ENCODE measurements at places on chromosomes 4 and X.
A peak's percentile ranks its signal among the peaks of the same experiment; 100 is the strongest.

DNA sequence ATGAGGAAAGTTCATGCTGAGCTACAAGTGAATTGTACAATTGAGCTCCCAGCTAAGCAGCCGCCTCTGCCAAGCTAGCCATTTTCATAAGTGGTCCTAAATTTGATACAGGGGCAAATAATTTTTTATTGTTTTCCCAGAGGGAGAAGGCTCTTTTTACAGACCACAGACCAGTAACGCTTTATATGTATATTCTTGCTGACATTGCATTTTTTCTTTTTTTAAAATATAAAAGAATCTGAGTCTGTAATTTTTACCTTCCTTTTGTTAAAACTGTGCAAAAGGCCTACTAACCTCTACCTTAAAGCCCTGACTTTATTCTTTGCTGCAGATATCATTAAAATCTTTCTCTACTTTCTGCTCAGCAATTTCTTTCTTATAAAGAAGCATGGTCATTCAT, 501.2 kb upstream of the INTU start:
- no peak for DNase-seq

GRCh38 chr4:143653031-143653430, 47.4 kb downstream of the FREM3 start:
- no peak for DNase-seq

DNA sequence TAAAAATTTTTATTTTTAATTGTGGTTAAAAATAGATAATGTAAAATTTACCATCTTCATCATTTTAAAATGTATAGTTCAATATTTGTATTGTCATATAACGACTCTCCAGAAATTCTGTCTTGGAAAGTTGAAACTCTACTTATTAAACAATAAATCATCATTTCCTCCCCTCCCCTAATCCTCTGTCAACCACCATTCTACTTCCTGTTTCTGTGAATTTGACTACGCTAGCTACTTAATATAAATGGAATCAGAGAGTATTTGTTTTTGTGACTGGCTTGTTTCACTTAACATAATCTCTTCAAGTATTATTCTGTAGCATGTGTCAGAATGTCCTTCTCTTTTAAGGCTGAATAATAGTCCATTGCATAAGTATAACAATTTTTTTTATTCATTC, 729.0 kb upstream of the AADAT start:
- no peak for DNase-seq

GRCh38 chr4:61049018-61049417, 151.1 kb upstream of the ADGRL3 start:
- DNase-seq = no peak

DNA sequence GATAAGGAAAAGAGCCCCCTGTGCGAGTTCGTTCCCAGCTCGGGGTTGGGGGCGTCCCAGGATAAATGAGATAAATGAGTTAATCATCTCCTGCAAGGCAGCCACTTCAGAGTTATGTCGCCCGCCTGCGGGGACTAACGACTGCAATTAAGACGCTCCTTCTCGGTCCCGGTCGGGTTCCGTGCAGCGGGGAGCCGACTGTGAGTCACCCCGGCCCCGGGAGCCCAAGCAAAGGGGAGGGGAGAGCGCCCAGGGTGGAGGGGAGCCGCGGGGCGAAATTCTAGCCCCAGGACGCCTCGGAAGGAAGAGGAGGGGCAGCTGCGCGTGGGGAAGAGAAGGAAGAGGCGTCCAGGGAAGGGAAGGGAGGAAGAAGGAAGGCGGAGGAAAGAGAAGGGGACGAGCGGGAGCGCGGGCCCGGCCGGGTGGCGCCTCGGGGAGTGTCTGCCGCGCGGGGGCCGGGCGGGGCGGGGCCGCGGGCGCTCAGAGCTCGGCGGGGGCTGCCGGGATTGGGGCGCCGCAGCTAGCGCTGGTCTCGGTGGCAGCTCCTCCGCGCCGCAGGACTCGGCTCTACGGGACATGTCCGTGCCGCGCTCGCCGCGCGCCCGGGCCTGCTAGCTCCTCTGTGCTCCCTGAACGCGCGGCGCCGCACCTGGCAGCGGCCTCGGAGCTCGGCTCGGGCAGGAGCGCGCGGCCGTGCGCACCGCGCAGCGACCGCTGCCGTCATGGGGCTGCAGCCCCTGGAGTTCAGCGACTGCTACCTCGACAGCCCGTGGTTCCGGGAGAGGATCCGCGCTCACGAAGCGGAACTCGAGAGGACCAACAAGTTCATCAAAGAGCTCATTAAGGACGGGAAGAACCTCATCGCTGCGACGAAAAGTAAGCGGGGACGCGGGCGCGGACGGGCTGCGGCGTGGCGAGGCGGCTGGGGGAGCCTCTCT, at the start of gene ARHGAP10:
Gene ARHGAP10, plus strand, starts transcription at position 509 of the 938 bp plus-strand sequence. Its CDS starts 214 bp downstream, at position 723.
- DNase-seq = peak; percentile 86
